ENCODE measurements at places on chromosomes 2 and 18.

GRCh38 chr18:79515944-79516351 lies 120.2 kb downstream of the NFATC1 start:
- no peak for DNase-seq

DNA sequence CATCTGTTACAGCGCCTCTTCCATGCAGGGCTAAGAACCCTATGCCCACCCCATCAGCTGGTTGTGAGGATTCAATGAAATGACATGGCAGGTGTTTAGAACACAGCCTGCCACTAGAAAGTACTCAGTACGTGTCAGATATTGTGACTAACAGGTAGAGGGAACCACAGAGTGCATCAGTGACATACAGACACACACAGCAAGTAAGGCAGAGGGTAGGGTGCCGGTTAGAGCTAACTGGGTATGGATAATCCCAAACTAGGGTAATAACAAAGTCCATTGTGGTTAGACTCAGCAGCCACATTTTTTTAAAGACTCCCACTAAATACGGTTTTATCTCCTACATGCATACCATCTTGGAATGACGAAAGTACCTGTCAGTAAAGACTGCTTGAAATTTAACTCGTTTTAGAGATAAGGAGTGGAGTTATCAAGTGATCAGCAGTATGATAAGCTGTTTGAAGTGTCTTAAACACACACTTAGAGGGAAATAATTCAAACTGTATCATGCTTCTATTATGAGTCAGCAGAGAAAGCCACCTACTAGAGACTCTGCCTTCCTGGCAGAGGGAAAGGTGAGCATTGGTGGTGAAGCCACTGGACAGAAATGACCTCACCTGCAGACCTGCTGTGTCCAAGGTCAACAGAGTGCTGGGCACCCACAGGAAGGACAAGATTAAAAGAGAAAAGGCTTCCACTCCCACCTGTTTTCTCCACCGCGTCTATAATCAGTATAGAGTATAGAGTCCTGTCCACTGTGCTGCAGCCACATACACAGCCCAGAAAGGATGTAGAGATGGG lies 20.6 kb downstream of the MPPE1 start:
- no peak for DNase-seq

DNA sequence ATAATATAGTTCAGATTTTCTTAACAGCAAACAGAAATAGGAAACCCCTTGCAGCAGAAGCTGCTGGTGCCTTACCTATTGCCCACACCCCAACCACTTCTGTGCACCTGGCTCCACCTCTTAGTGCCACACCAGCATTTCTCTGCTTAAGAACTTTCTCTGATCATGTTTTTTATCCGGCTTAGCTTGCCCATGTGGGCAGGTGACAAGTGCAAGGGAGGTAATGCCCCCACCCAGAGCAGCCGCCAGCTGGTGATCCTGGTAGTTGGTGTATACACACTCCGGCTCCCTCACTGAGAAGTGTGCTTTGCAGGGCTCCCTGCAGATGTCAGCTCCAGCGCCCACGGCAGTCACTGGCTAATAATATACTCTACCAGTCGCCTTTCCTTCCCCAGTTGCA lies 126.3 kb downstream of the ALPK2 start:
- DNase-seq, result no peak

GRCh38 chr2:55999231-55999630 lies 75.6 kb upstream of the EFEMP1 start:
- DNase-seq, result no peak

- no peak for DNase-seq
These were observed 199.6 kb upstream of the LRP1B start for GRCh38 chr2:142330458-142330857.

- no peak for DNase-seq
These were observed 111.1 kb upstream of the RBBP8 start for GRCh38 chr18:22822024-22822423.

- DNase-seq, result no peak
These were observed 42.9 kb downstream of the STON1 start for GRCh38 chr2:48572816-48573215.

DNA sequence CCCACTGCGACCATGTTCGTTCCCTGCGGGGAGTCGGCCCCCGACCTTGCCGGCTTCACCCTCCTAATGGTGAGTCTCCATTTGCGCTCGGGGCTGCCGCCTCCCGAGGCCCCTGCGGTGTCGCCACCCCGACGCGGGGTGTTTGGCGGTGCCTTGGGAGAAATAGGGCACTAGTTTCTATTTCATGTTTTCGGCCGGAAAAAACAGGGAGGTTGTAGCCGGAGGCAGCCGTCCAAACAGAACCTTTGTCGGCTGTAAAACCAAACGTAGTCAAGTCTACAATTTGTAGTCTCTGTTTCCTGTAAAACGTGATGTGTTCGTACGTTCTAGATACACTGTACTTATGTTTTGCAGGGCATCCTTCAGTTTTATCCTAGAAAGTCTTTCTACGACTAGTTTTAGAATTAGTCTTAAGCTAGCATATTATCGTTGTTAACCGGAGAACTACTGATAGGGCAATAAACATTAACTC lies 290 bp downstream of the PSMG2 start:
- no peak for DNase-seq

- DNase-seq, result no peak
These were observed 411.1 kb downstream of the FIGN start for GRCh38 chr2:163324677-163325076.

DNA sequence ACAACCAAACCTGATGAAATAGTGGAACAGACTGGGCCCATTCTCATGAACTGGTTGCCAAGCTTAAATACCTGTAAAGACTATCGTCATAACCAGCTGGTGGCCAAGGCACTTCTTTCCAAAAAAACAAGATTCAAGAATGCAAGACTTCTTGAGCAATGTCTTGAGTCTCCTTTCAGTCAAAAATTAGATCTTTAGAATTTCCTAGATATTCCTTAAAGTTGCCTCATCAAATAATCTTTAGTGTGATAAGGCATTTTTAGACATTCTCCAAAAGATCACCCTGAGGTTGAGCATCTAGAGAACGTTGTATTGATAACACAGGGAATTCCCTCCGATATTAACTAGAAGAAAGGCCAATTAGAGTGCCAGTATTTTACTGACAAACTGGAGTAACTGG lies 236.4 kb upstream of the MEX3C start:
- DNase-seq, result no peak

GRCh38 chr2:225911019-225911418 lies 511.5 kb downstream of the NYAP2 start:
- DNase-seq, result no peak

- no peak for DNase-seq
These were observed 26.8 kb upstream of the E2F6 start for GRCh38 chr2:11492720-11493119.

GRCh38 chr18:12921178-12921577 lies 26.6 kb upstream of the SEH1L start:
- no peak for DNase-seq

GRCh38 chr18:69787825-69788547 lies 159.7 kb downstream of the CD226 start:
- no peak for DNase-seq

GRCh38 chr2:100782380-100782878 lies 37.5 kb upstream of the NPAS2 start:
- no peak for DNase-seq

GRCh38 chr2:32498306-32498705 lies 129.5 kb upstream of the TTC27 start:
- DNase-seq, result no peak

- DNase-seq, result no peak
These were observed 594.3 kb upstream of the NETO1 start for GRCh38 chr18:73462092-73462491.

- DNase-seq, result no peak
These were observed 143.4 kb upstream of the SERPINE2 start for GRCh38 chr2:224182498-224182897.

DNA sequence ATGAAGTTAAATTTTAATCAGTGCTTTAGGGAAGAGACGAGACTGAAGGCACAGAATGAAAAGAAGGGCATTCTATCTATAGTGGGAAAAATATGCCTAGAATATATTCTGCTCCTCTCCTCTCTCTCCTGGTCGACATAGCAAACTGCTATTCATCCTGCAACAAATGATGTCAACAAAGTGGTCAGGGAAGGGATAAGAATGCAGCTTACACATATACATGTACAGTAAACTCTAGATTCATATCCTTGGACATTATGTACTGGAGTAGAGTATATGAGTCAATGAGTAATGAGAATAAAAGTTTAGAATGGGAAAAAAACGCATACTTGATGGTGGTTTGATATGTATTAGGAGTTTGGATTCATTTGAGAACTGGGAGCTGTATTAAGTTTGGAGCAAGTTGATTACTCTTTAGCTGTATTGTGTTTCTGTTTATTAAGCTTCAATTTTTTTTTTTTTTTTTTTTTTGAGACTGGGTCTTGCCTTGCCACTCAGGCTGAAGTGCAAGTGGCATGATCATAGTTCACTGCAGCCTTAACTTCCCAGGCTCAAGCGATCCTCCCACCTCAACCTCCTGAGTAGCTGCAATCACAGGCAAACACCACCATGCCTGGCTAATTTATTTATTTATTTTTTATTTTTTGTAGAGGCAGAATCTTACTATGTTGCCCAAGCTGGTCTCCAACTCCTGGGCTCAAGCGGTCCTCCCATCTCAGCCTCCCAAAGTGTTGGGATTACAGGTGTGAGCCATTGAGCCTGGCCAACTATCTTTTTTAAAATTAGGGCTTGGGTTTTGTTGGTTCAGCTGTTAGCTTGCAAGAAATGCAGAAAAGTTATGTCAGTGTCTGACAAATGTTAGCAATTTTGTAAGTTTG lies 53.8 kb downstream of the STAT1 start:
- DNase-seq, result no peak

- no peak for DNase-seq
These were observed 289.3 kb upstream of the TCF4 start for GRCh38 chr18:55877321-55877720.

DNA sequence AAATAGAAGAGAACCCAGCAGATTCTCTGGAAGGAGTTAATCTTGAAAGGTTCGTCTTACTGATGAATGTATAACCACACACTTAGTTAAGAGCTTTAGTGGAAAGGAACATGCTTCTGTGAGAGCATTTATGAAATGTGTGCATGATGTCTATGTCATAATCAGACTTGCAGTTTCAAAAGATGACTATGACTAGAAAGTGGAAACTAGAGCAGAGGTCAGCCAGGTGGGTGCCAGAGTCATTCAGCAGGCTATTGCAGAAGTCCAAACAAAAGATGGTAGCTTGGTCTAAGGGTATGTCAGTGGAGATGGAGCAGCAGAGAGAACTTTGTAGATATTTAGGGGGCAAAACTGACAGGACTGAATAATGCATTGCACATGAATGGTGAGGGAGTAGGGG lies 825.8 kb downstream of the DCC start:
- no peak for DNase-seq

DNA sequence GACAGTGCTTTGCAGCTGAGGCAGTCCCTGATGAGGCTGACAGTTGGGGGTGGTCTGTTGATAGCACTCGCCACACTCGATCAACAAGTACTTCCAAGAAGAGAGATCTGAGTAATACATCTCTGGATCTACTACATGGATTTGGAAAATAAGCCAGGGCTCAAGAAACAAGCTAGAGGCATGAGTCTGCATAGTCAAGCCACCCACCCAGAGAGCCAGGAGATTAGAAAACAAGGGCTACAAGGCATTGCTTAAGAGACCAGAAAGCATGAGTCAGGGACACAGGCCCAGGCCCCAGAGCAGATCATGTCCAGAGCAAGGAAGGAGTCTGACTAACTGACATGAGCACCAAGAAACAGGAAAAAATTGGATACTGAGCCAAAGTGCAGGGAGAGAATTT lies 196.9 kb upstream of the CWC22 start:
- no peak for DNase-seq

- no peak for DNase-seq
These were observed 125.5 kb downstream of the NRP2 start for GRCh38 chr2:205807758-205808157.

- no peak for DNase-seq
These were observed 56.8 kb upstream of the SPAG16 start for GRCh38 chr2:213227458-213227857.

DNA sequence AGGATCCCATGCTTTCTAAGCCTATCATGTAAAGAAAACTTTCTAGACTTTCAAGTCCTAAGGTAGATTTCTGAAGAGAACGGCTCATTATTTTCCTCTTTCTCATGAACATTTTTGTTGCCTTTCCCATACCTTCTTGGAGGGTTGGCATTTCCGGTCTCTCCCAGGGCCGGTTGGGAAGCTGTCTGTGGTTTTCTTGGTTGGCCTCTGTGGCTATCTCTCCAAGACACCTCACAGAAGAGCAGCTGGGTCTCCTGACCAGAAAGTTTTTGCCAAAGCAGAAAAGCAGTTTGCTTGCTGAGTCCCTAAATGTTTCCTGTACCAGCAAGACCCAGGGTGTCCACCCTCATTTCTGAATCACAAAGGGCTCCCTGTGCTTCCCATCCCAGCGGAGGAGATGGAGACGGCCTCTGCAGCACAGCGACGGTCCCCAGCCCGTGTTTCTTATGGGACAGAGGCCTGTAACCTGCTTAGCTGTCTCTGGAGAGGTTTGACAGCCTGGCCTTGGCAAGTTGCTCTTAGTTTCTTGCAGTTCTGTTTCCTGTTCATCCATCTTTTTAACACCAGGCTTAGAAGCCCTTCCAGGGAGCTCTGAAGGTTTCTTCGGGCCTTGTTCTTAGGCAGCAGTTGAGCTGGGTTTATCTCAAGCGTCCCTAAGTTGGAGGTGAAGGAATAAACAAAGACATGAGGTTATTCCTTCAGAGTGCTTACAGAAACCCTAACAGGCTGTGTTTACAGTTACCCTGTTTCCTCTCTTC lies 39.8 kb downstream of the GREB1 start:
- no peak for DNase-seq

- DNase-seq, result no peak
These were observed 97.6 kb downstream of the C1D start for GRCh38 chr2:67965246-67965645.

DNA sequence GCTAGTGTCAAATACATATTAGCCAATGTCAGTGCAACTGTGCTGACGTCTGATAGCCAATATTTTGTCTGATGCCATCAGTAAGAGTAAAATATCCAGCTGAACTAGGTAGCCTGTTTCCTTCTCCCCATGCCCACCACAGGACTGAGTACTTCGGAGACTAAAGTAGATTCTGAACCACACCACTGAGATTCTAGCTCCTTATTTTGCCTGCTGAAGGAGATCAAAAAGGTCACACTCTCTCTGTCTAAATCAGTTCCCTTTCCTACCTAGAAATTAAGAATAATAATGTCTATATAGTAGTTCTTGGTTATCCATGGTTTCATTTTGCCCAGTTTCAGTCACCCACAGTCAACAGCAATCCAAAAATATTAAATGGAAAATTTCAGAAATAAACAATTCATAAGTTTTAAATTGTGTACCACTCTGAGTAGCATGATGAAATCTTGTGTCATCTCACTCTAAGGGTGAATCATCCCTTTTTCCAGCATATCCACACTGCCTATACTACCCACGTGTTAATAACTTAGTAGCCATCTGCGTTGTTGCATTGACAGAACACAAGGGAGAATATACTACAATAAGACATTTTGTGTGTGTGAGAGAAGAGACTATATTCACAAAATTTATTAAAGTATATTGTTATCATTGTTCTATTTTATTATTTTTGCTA lies 1043.3 kb upstream of the PIK3C3 start:
- no peak for DNase-seq
